ENCODE measurements at places on chromosomes 1 and 21.

GRCh38 chr1:210081494-210081893, 143.5 kb downstream of the SYT14 start:
- DNase-seq = no peak

- no peak for DNase-seq
Observed at GRCh38 chr21:41537356-41537755, 29.4 kb upstream of the TMPRSS2 start.

DNA sequence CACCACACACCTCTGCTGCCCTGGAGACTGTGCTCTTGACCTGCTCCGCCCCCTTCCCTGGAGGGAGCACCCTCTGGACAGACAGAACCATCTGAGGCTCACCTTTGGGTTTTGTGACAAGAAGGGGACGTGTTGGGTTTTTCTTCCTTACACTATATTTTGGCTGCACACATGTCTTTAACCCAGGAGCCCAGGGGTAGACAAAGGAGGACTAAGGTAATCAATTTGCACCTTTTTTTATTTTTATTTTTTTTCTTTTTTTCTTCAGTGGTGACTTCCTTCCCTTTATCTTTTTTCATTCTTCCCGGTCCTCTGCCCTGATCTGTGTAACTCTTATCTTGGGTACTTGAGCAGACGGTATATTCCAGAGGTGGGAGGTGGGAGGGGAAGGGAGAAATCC, 8.5 kb upstream of the TXLNA start:
- DNase-seq = no peak

DNA sequence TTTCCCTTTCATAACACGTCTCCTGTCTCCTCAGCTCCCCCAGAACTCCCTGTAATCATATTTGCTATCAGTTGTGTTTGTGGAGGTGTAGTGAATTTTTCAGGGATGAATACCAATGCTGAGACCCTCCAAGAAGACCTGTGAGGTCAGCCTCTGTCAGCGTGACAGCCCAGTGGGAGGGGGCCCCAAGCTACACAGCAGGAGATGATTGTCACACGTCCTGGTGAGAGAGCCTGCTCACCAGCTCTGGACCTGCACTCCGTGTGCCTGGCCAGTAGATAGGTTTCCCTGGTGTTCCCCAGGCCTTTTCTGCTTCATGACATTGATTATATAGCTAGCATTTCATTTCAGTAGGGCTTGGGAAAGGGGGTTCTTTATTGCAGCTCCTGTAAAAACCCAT, 421.5 kb downstream of the KIF26B start:
- no peak for DNase-seq

GRCh38 chr1:147620543-147620942, 49.8 kb downstream of the ACP6 start:
- no peak for DNase-seq

DNA sequence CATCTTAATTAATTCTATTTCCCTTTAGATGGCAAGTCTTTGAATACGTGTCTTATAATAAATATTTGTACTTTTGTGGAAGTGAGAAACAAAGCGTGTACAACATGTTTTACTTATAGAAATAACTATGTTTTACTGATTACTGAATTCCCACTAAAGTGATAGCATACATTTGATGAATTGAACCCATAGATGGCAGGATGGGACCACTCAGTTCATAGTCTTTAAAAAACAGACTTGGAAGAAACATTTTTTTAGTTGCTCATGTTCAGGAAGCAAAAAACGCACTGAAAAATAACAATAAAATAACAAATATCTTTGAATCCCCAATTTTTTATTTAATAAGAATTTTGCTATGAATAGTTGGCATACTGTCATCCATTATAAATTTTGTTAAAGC, 507.1 kb upstream of the ZRANB2 start:
- DNase-seq = no peak

DNA sequence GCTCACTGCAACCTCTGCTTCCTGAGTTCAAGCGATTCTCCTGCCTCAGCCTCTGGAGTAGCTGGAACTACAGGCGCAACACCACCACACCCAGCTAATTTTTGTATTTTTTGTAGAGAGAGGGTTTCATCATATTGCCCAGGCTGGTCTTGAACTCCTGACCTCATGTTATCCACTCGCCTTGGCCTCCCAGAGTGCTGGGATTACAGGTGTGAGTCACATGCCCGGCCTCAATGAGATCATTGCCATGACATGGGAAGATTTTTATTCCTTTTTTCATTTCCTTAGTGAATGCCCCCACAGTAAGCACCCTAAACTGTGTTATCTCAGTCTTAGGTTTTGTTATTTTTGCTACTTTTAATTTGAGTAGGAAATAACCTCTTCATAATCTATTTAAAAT, 977.9 kb downstream of the BRINP3 start:
- DNase-seq = no peak

DNA sequence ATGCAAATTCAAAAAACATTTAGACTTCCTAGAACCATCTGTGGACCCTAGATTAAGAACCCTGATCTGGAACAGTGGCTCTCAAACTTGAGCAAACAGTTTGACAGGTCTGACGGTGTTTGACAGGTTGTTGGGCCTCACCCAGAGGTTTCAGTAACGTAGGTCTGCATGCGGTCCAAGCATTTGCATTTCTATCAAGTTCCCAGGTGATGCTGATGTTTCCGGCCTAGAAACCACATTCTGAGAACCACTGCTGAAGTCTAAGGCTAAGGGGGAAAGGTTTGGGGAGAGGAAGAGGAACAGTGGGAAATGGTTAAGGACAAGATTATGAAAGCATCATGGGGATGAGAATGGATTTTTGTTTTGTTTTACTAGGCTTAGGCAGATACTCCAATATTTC, 48.6 kb downstream of the MDM4 start:
- DNase-seq = no peak

Data from activated naive CD4-positive, alpha-beta T cell treated with Interleukin-2 at 50 U/mL for 16 hours (primary cell).